Stimulated activated CD4-positive, alpha-beta T cell treated with anti-CD3 and anti-CD28 coated beads, TNF-alpha, amount 100 ng/mL, for 24 hours (primary cell): ENCODE measurements at places on chromosomes 16 and 17.
A peak's percentile ranks its signal among the peaks of the same experiment; 100 is the strongest.

DNA sequence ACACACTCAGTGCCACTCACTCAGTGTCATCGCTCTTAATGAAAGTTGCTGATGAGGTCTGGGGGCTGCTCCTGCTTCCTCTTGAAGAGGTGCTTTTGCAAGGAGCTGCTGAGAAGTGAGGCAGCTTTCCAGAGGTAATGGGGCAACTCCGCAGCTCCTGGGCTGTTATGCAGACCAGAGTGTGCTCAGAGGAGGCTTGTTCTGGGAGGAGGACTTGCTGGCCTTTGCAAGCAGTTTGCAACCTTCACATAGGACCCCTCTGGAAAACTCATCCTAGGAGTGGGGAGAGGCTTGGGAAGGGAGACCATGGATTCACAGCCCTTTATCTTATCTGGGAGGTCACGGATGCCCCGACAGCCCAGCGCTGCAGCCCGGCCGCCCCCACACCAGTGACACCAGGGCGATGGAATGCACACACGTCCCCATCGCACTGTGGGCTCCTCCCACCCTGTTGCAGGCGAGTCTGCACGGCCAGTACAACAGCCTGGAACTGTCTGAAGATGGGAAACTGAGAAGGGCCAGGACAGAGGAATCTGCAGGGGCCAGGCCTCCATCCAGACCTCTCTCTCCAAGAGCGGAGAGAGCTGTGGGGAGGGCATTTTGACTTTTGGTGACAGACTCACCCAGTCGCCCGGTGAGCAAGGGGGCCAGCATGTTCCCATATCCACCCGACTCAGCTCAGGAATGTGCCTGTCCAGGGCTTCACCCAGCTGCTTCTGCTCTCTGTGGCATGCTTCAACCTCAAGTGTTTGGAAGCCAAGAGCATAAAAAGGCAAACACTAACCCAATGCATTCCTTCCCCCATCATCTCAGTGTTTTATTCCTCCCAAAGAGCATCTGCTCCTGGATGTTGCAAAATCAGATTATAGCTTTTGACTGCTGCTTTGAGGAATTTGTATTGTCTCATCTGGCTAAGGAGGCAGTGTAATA lies 78.6 kb upstream of the ZNF469 start:
- no peak for DNase-seq

DNA sequence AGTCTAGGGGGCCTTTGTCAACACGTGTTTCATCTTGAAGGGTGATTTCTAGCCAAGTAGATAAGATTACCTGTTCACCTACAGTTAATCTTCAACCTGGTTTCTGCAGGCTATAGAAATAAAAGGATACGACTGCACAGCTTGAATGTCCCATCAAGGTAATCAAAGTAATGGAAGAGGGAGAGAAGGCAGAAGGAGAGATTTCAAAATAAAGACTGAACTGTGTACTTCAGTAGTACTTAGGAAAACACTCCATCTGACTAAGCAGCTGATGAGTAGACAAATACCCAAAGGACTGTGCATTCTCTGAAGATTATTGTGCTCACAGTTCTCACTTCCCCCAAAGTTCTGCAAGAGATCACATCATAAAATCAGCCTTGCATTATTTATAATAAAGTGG lies 5.8 kb upstream of the RFFL start:
- no peak for DNase-seq

GRCh38 chr16:56363781-56364565 lies 61.4 kb downstream of the AMFR start:
- no peak for DNase-seq

- no peak for DNase-seq
Measured at GRCh38 chr16:27767971-27768591, 218.1 kb downstream of the KATNIP start.

DNA sequence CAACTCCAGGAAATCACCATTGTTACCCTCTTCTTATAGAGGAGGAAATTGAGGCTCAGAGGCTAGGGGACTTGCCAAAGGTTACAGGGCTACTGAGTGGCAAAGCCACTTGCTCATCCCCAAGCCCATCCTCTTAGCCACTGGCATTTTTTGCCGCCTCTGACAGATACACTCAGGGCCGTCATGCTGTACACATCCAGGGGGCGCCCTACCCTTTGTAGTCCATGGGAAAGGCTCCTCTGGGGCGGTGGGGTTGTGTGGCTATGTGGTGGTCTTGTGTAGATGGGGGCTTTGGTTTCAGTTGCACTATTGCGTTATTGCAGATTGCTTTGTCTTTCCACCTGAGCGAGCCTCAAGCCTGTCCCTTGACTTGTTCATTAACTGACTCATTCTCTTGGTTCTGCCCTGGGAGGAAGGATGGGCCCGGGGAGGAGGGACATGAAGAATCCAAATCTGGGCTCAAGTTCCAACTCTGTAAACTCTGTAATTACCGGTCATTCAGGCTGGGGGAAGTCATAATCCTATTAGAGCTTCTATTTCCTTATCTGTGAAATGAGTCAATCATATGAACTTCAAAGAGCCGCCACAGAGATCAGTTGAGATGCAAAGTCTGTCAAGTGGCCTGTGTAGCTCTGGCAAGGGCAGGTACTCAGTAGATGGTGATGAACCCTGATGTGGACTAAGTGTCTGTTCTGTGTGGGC lies 2.8 kb downstream of the NOS2 start:
- no peak for DNase-seq

DNA sequence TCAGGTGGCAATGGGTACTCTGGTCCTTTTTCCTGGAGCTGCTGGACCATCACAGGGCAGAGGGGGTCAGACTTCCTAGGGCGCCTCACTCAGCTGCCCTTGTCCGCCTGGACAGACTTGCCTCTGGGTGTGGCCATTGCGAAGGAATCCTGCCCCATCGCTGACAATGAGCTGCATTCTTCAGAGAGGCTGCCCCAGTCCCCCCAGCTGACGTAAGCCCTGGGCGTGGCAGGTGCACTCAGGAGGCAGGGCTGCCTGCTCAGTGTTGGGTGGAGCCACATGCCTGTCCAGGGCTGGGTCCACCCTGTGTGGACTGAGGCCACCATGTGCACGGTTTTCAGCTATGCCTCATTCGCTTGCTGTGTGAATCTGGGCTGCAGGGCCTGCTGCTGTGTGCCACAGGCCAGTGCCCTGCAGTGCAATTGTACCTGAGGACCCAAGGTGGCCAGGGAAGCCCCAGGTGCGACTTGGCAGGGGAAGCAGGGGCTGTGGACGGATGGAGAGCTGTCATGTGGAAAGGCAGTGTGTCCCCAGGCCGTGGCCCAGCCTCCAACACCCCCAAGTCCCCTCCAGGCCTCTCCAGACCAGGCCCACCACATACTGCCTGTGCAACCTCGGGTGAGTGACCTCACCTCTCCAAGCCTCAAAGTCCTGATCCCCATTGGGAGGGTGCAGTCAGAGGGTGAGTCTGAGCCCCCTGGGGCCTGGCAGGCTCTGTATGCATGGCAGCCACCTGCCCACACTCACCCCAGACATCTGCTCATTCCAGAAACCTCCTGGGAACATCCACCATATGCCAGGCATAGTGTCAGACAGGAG lies 14.0 kb upstream of the MPRIP start:
- DNase-seq: no peak

- DNase-seq: no peak
Measured at GRCh38 chr16:10579965-10580882, at the start of gene EMP2. EMP2 (minus strand) TSS chr16:10580598; CDS start chr16:10547617, 32,981 bp downstream.

DNA sequence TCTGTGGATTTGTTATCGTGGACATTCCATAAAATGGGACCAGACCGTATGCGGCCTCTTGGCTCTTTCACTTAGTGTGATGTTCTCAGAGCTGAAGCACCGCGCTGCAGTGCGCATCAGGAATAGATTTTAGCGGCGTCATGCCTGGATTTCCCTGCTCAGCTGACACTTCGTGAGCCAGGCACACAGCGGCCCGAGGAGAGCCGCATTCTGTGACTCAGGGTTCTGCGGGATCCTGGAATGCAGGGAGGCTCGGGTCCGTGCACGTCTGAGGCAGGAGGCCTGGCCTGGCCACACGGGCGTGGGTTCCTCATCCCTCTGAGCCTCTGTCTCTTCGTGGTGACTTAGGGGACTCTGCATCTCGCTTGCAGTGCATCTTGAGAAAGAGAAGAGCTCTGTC lies 13.4 kb downstream of the CBFA2T3 start:
- DNase-seq: no peak

- DNase-seq: no peak
Measured at GRCh38 chr16:75529959-75530358, 5.9 kb downstream of the CHST5 start.

GRCh38 chr16:57141822-57142631 lies 43.8 kb downstream of the PSME3IP1 start:
- DNase-seq: no peak

- DNase-seq: no peak
Measured at GRCh38 chr17:7293159-7293558, 1.3 kb downstream of the YBX2 start.

GRCh38 chr17:28570716-28571360 lies 486 bp downstream of the PIGS start:
- DNase-seq: no peak

GRCh38 chr17:68961214-68961882 lies 6.2 kb upstream of the ABCA8 start:
- no peak for DNase-seq

GRCh38 chr17:30380643-30381339 lies 2.1 kb downstream of the CPD start:
- no peak for DNase-seq

GRCh38 chr17:28509789-28510188 lies 3.6 kb downstream of the FOXN1 start:
- DNase-seq: no peak

- DNase-seq: no peak
Measured at GRCh38 chr17:79152110-79152509, 77.5 kb downstream of the ENGASE start.

GRCh38 chr16:30377812-30378235 lies 3.2 kb downstream of the MYL11 start:
- peak; percentile 71 for DNase-seq

DNA sequence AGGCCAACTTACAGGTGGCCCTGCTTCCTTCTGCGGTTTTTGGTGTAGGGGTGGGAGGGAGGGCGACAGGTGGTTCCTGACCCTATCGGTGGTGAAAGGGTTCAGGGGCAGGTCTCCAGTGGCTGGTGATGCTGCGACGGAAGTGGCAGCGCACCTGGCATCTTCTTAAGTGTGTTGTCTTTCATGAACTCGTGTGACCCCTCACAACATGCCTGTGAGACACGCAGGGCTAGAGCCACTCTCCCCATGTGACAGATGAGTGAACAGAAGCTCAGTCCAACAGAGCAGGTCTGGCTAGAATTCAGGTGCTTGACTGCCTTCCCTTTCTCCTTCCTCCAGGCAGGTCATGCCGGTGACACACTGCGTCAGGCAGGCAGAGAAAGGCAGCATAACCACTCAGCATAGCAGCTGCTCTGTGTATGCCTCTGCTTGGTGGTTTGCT lies 8.0 kb downstream of the TNFAIP1 start:
- DNase-seq: no peak

DNA sequence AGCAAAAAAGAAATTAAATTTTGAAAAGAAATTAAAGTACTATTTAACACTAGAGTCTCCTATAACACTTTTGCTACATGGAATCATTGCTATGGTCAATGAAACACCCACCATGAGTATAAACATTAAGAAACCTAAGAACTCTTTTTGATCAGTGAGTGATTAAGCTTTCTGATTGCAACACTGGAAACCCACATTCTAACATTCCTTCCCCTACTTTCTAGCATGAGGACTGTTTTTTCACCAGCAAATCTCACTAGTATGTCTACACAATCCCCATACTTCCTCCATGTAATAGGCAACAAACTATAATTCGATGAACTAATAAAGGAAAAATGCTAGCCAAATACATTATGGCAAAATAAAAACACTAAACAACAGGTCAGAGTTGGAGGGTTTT lies 54.7 kb downstream of the SKAP1 start:
- no peak for DNase-seq

- DNase-seq: no peak
Measured at GRCh38 chr17:36937001-36937958, at the start of gene LHX1. LHX1 (plus strand) TSS chr17:36937475; CDS start chr17:36938198, 723 bp downstream.

- peak; percentile 22 for DNase-seq
Measured at GRCh38 chr17:39238311-39238972, 12.7 kb upstream of the STAC2 start.

DNA sequence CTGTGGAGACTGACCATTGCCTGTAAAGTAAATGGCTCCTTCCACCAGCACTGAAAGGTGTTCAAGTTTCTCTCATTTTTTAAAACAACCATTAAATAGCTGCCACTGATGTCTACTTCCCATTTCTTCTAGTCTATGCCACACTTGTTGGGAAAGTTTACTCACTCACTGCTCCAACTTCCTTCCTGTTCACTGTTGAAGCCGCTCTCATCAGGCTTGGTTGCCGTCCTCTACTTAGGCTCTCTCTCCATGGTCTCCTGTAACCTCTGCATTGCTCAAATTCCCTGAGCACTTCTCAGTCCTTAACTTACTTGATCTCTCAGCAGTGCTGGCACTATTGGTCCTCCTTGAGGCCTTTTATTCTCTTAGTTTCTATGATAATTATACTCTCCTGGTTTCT lies 32.4 kb downstream of the SNX11 start:
- no peak for DNase-seq

DNA sequence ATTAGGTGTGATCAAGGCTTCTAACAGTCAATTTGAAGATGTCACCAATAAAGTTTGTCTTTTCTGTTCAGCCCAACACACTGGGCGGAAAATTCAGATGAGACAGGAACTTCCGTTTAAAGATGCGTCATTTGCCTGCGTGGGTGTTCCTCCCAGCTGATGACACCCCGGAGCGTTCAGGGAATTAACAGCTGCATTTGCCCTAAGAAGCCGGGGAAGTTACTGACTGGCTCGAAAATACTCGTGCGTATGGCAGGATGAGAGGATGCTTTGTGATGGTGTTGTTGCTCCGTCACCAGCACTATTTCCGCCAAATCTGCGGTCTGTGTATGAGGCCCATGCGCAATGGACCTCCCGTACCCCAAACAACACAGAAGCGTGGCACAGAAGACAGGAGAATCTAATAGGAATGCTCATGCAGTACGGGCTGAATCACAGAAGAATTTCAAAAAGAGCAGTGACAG lies 11.9 kb upstream of the PVALEF start:
- DNase-seq: no peak

DNA sequence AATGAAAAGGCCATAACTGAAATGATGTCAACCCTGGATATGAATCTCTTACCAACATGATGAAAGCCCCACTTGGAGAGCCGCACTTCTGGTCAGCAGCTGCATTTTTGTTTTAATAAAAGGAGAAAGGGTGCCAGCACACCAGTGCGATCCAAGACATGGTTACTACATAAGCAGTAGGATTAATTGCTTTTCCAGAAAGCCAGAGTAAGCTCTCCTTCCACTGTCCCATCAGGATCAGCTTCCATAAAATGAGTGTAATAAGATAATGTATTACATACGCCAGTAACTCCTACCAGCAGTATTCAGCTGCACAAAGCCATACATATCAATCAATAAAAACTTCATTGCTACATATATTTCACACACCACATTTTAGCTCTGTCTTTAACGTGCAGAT lies 26.3 kb upstream of the NACA2 start:
- DNase-seq: no peak

- DNase-seq: no peak
Measured at GRCh38 chr17:42857389-42857788, 6.4 kb downstream of the AOC3 start.

DNA sequence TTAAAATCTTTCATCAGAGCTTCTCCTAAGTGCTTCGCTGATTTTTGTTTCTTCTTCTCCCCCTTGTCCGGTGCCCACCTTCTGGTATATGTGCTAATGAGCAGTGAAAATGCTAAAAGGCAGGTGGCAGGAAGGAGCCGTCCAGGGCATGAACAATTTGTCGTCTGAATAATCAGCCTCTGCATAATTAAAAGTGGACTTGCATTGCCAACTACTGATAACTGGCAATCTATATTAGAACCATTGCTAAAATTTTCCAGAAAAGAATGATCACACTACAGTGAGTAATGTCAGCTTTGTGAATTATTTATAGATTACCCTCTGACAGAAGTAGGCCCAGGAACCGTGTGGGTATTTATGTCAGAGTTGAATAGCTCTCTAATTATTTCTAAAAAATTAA lies 28.1 kb downstream of the SERPINF1 start:
- DNase-seq: no peak
